Stomach (tissue), 19 donors: ENCODE measurements at places on chromosomes 2 and 18. TPM values are rescaled to one million over a fixed set of nuclear protein-coding genes. Genes with fewer than 3 reads are reported as not detected.
A peak's percentile ranks its signal among the peaks of the same experiment; 100 is the strongest.

Gene TMEM182
- polyA plus RNA-seq = 2.6 TPM

Gene DSG4
- polyA plus RNA-seq = not detected

Gene MAPK4
- polyA plus RNA-seq = 0.19 TPM

Gene GPR35
- polyA plus RNA-seq = 9.8 TPM

Gene RBM44
- polyA plus RNA-seq = not detected

Gene CNTNAP5
- polyA plus RNA-seq = not detected

GRCh38 chr2:100143286-100143685 lies 896 bp upstream of the AFF3 start:
- no peak overlapping the region for H3K4me3 ChIP-seq
- H3K4me1 ChIP-seq = no peaks in the 10 kb centered on the region
- no peak overlapping the region for H3K27ac ChIP-seq

- no peaks in the 10 kb centered on the region for H3K4me1 ChIP-seq
- no peaks in the 10 kb centered on the region for H3K27me3 ChIP-seq
- H3K4me3 ChIP-seq = no peak overlapping the region
- no peaks in the 10 kb centered on the region for H3K36me3 ChIP-seq
Measured at GRCh38 chr18:72830109-72830508, 37.7 kb downstream of the NETO1 start.

DNA sequence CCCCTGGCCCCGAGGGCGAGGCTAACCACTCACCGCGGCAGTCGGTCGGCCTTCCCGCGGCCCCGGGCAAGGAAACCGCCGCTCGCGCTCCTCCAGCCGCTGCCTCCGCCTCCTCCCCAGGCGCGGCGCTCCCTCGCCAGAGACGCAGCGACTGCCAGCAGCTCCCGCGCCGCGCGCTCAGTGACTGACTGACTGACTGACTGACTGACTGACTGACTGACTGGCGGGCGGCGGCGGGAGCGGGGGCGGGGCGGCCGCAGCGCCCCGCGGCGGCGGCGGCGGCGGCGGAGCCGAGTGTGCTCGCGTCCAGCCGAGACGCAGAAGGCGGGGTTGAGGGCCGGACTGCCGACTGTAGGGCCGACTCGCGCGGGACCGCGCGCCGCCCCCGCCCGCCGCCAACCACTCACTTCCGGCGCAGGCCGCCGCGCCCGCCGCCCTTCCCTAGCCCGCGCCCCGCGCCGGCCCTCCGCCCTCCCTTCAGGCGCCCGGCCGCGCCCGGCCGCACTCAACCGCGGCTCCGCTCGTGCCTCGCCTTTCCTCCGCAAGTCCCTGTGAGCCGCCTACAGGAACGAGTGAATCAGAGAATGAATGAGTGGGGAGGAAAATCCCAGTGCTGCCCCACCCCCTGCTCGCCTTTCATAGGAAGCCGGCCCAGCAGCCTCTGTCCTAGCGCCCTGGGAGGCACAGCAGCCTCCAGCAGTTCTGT lies at the start of gene RAPH1:
Gene RAPH1 (minus strand): TSS at position 224 of the 706 bp plus-strand sequence. CDS start 39,948 bp downstream, outside the sequence.
- peaks cover 33% of the 10 kb centered on the region for H3K4me1 ChIP-seq
- peak; percentile 87 for DNase-seq
- H3K27me3 ChIP-seq = no peaks in the 10 kb centered on the region
- H3K36me3 ChIP-seq = no peaks in the 10 kb centered on the region
- H3K4me3 ChIP-seq = peak within 1 kb of the TSS; percentile 98
- H3K27ac ChIP-seq = peak within 1 kb of the TSS; percentile 98

DNA sequence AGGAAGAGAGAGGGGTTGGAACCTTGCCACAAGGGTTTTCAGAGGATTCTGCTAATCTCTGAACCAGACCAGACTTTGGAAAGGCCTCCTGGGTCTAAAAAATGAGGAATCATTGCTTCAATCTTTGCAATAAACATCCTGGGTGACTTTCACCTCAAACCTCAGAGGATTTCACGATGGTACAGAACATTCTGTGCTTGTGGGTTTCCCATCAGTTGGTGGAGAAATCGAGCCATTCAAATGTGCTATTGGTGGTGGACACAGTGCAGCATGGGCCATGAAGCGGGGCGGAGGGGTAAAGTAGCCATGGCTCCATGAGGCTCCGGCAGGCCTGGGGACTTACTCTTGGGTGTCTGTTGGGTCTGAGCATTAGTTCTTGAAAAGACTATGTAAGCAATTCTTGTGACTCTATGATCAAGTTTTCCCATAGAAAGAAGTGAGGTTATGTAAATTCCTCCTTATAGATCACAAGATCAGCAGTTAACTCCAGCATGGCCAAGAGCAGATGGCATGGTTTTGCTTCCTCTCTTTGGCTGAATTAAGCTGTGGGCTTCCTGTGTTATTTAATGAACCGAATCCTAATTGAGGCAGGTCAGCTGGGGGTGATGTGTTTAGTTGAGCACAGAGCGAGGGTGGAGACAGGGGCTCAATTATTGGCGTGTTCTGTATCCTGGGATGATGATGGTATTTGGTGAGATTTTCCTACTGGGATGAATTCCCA lies 1.9 kb upstream of the IL1R2 start:
- peak overlapping the region; percentile 14 for H3K27ac ChIP-seq
- no peak overlapping the region for H3K4me3 ChIP-seq
- H3K27me3 ChIP-seq = no peaks in the 10 kb centered on the region
- H3K4me1 ChIP-seq = peaks cover 8% of the 10 kb centered on the region
- no peak for DNase-seq

DNA sequence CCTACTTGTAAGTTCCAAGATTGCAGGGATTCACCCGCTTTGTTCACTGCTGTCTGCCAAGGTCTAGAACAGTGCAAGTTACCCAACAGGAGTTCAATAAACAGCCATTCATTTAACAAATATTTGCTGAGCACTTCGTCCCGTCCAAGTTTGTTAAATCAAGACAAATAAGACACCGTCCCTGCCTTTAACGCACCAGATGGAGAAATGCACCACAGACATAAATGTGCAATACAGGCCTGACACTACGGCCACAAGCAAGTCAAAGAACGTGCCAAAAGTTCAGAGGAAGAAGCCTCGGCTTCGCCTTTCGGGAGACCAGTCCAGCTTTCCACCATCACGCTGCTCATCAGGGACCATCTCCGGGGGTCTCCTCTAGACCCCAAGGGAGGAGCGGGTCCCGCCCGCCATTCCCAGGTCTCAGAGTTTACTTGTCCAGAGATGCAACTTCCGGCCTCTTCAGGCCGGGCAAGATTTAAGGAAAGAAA lies 429 bp downstream of the C2orf76 start:
- peak overlapping the region; percentile 93 for H3K27ac ChIP-seq
- H3K4me1 ChIP-seq = peaks cover 31% of the 10 kb centered on the region
- H3K4me3 ChIP-seq = peak overlapping the region; percentile 79
- no peak for DNase-seq

- no peak for DNase-seq
- no peak overlapping the region for H3K4me3 ChIP-seq
- H3K36me3 ChIP-seq = no peaks in the 10 kb centered on the region
- no peak overlapping the region for H3K27ac ChIP-seq
Measured at GRCh38 chr2:15687720-15688119, 96.1 kb downstream of the DDX1 start.

- H3K4me1 ChIP-seq = no peaks in the 10 kb centered on the region
- H3K27me3 ChIP-seq = no peaks in the 10 kb centered on the region
- no peak for DNase-seq
- H3K27ac ChIP-seq = no peak overlapping the region
- no peak overlapping the region for H3K4me3 ChIP-seq
Measured at GRCh38 chr2:167190053-167190452, 301.8 kb downstream of the XIRP2 start.

DNA sequence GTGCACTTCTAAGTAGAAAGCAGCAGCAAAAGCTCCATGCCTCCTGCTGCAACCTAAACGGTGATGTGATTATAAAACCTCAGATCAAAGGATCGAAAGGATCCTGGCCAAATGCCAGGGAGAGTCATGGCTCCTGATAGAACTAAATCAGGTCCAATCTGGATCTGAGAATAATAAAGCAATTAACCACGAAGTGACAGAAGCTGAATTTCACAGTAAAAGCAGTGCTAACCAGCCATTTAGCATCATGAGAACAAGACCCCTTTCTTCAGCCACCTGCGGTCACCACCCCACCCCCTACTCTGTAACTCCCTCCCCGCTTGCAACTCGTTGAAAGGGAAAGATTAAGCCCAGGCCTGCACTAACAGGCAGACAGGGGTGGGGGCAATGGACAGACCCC lies 748.7 kb downstream of the BCL11A start:
- no peaks in the 10 kb centered on the region for H3K27me3 ChIP-seq
- H3K4me3 ChIP-seq = no peak overlapping the region
- no peak overlapping the region for H3K27ac ChIP-seq
- H3K4me1 ChIP-seq = no peaks in the 10 kb centered on the region
- no peaks in the 10 kb centered on the region for H3K36me3 ChIP-seq

GRCh38 chr2:165067643-165068486 lies 112.5 kb upstream of the SLC38A11 start:
- H3K27ac ChIP-seq = no peak overlapping the region
- H3K27me3 ChIP-seq = no peaks in the 10 kb centered on the region
- H3K4me3 ChIP-seq = peak overlapping the region; percentile 12
- no peak for DNase-seq

DNA sequence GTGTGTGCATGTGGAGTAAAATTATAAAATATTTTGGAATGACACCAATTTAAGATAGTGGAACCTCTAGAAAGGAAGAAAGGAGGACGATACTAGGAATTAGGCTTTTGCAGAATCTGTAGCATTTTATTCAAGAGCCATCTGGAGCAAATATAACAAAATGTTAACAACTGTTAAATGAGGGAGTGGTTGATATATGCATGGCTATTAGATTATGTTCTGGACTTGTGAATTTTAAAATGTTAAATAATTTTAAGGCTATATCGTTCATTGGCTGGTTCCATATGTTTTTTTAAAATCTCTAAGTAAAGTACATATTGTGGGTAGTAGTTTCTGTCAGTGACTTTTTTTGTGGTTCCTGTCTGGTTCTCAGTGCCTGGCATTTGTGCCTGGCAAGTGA lies 123.2 kb downstream of the PKP4 start:
- peaks cover 10% of the 10 kb centered on the region for H3K36me3 ChIP-seq
- H3K27me3 ChIP-seq = no peaks in the 10 kb centered on the region
- H3K27ac ChIP-seq = no peak overlapping the region
- DNase-seq = no peak
- no peaks in the 10 kb centered on the region for H3K4me1 ChIP-seq
- no peak overlapping the region for H3K4me3 ChIP-seq

GRCh38 chr2:157835425-157835824 lies 40.7 kb downstream of the ACVR1 start:
- no peaks in the 10 kb centered on the region for H3K36me3 ChIP-seq
- H3K27ac ChIP-seq = no peak overlapping the region
- no peak for DNase-seq
- no peaks in the 10 kb centered on the region for H3K27me3 ChIP-seq
- no peak overlapping the region for H3K4me3 ChIP-seq

DNA sequence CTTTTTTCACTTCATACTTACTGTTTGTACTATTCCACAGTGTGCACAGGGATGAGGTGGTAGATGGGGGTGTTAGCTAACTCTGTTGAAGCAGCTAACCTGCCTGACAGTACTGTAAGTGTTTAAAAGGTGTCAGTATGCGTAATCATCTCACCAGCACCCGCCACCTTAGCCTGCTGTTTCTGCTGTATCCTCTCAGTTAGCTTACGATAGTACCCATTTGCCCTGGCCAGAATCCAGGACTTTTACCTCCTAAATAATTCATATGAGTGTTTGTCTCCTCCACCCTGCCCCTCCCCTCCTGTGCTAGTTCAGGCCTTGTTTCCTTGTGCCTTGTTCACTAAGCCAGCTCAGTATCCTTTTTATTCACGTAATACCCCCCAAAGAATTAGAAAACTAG lies 34.2 kb downstream of the TRAPPC12 start:
- H3K27me3 ChIP-seq = no peaks in the 10 kb centered on the region
- peaks cover 53% of the 10 kb centered on the region for H3K36me3 ChIP-seq
- H3K4me3 ChIP-seq = no peak overlapping the region
- H3K4me1 ChIP-seq = no peaks in the 10 kb centered on the region
- DNase-seq = no peak

- peaks cover 23% of the 10 kb centered on the region for H3K4me1 ChIP-seq
- DNase-seq = no peak
- H3K4me3 ChIP-seq = no peak overlapping the region
Measured at GRCh38 chr18:10265560-10266333, 188.7 kb upstream of the APCDD1 start.

DNA sequence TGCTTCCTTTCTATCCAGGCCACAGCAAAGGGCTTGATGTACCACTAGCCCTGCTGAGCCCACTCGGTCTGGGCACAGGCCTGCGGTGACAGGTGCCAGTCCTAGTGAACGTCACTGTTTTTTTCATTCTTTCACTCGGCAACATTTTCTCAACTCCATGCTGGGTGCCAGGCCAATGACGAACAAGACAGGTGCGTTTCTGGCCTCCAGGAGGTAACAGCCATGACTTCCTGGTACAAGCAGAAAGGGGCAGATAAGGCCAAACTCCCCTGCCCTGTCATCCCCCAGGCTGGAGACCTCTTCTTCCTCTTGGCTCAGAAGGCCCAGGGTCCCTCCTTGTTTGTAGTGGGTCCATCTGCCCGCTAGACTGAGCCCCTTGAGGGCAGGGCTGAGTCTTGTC lies 55.7 kb upstream of the OTOF start:
- no peak overlapping the region for H3K27ac ChIP-seq
- no peak for DNase-seq
- no peaks in the 10 kb centered on the region for H3K4me1 ChIP-seq
- H3K4me3 ChIP-seq = no peak overlapping the region
- H3K36me3 ChIP-seq = no peaks in the 10 kb centered on the region

DNA sequence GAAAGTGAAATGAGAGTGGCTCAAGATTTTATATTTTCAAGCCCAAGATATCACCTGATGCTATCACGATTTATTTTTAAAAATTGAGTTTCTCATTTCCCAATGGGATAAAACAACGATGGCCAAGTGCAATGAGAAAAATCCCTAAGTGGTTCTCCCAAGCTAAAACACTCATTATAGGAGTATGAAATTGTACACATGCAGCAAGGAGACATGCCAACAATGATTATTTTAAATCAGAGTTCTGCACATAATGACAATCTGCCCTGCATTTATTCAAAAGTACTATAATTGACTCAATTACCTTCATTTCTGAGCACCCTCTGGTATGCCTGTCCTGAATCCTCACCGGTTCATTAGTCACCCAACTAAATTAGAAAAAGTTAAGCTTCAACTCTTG lies 12.7 kb downstream of the CYTIP start:
- peaks cover 41% of the 10 kb centered on the region for H3K4me1 ChIP-seq
- no peak for DNase-seq
- no peak overlapping the region for H3K4me3 ChIP-seq
- no peaks in the 10 kb centered on the region for H3K27me3 ChIP-seq
- H3K36me3 ChIP-seq = peaks cover 41% of the 10 kb centered on the region

DNA sequence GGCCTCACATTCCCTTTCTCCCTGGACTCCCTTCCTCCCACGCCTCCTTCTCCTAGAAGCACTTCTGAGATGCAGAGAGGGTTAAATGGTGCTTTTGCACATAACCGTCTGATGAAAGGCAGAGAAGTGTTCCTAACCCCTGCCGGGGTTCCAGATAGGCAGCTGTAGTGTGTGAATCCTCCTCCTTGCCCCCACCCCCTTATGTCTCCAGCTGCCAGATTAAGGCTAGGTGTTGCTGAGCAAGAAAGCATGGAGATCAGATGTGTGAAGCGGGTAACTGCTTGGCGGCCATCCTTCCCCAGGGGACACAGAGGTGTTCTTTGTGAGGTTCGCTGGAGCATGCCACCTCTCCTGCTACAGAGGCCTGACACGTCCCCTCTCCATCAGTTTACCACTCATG lies 88.3 kb downstream of the NRP2 start:
- no peak for DNase-seq
- no peaks in the 10 kb centered on the region for H3K36me3 ChIP-seq
- H3K4me3 ChIP-seq = no peak overlapping the region
- H3K4me1 ChIP-seq = peaks cover 36% of the 10 kb centered on the region
- H3K27me3 ChIP-seq = no peaks in the 10 kb centered on the region
- peak overlapping the region; percentile 73 for H3K27ac ChIP-seq
